ENCODE measurements at places on chromosomes 7 and 10. TPM values are rescaled to one million over a fixed set of nuclear protein-coding genes. Genes with fewer than 3 reads are reported as not detected.

GRCh38 chr10:126247446-126247975 is 140.8 kb downstream of the ADAM12 start:
- no peaks in the 10 kb centered on the region for H3K4me1 ChIP-seq
- DNase-seq = no peak

GRCh38 chr7:94047956-94048355 is 43.8 kb upstream of the BET1 start:
- no peaks in the 10 kb centered on the region for H3K36me3 ChIP-seq
- no peak overlapping the region for H3K27ac ChIP-seq
- no peaks in the 10 kb centered on the region for H3K4me1 ChIP-seq
- DNase-seq = no peak

DNA sequence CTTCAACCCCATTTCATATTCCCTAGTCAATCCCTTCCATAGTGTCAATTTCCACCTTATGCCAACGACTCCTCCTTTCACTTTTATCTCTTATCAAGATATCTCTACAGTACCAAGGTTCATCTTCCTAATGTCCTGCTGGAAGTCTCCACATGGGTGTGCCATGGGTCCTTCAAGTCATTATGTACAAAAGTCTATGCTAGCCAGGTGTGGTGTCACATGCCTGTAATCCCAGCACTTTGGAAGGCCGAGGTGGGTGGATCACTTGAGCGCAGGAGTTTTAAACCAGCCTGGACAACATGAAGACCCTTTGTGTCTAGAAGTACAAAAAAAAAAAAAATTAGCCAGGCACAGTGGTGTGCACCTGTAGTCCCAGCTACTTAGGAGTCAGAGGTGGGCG is 47.6 kb downstream of the PRTFDC1 start:
- DNase-seq = no peak
- no peak overlapping the region for H3K4me3 ChIP-seq
- H3K27ac ChIP-seq = no peak overlapping the region
- H3K4me1 ChIP-seq = no peaks in the 10 kb centered on the region
- no peaks in the 10 kb centered on the region for H3K27me3 ChIP-seq

GRCh38 chr7:103132995-103133688 is 15.8 kb downstream of the NAPEPLD start:
- no peak overlapping the region for H3K27ac ChIP-seq
- no peak overlapping the region for H3K4me3 ChIP-seq
- DNase-seq = no peak
- peaks cover 7% of the 10 kb centered on the region for H3K4me1 ChIP-seq

DNA sequence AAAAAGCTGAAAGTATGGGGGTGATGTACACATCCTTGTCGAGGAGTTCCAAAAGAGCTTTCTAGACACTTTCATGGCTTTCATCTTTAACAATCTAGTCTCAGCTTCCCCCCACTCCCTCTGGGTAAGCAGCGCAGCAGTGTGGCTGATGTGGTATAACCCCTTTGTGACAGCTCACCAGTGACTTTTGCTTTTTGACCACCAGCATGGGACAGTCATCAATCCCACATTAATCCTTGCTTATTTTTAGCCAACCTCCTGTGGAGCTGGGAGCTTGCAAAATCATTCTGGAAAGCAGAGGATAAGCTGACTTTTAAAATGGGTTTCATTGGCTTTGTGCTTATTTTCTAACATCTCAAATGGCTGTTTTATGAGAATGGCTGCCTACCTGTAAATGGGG is 272.7 kb downstream of the HDAC9 start:
- H3K27me3 ChIP-seq = no peaks in the 10 kb centered on the region
- no peak overlapping the region for H3K27ac ChIP-seq
- no peaks in the 10 kb centered on the region for H3K36me3 ChIP-seq
- H3K4me3 ChIP-seq = no peak overlapping the region
- DNase-seq = no peak

- H3K27ac ChIP-seq = no peak overlapping the region
- H3K4me1 ChIP-seq = peaks cover 20% of the 10 kb centered on the region
- H3K36me3 ChIP-seq = no peaks in the 10 kb centered on the region
- H3K27me3 ChIP-seq = peaks cover 24% of the 10 kb centered on the region
Measured at GRCh38 chr7:157694376-157694665, 357.5 kb downstream of the DNAJB6 start.

- H3K4me3 ChIP-seq = no peak overlapping the region
- no peak for DNase-seq
- H3K27me3 ChIP-seq = no peaks in the 10 kb centered on the region
Measured at GRCh38 chr10:114471906-114472876, 67.9 kb upstream of the AFAP1L2 start.

GRCh38 chr10:91036807-91037411 is 116.0 kb upstream of the ANKRD1 start:
- H3K27ac ChIP-seq = no peak overlapping the region
- H3K4me1 ChIP-seq = no peaks in the 10 kb centered on the region
- H3K27me3 ChIP-seq = no peaks in the 10 kb centered on the region
- no peak overlapping the region for H3K4me3 ChIP-seq
- no peak for DNase-seq
- H3K36me3 ChIP-seq = no peaks in the 10 kb centered on the region

DNA sequence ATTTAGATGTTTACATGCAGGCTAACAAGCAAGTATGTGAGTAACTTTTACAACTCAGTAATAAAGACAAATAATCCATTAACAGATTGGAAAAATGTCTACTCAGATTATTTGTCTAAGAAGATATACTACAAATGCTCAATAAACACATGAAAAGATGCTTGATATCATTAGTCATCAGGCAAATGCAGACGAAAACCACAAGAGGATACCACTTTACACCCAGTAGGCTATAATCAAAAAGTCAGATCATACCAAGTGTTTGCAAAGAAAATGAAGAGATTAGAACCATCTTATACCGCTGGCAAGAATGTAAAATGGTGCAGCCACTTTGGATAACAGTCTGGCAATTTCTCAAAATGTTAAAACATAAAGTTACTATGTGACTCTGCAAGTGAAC is 84.1 kb downstream of the MALSU1 start:
- DNase-seq = no peak
- H3K27ac ChIP-seq = no peak overlapping the region
- no peaks in the 10 kb centered on the region for H3K4me1 ChIP-seq
- H3K4me3 ChIP-seq = no peak overlapping the region
- no peaks in the 10 kb centered on the region for H3K27me3 ChIP-seq

The SEC31B gene
- polyA plus RNA-seq = 6.6 TPM
